ENCODE measurements at places on chromosomes 13 and 19. TPM values are rescaled to one million over a fixed set of nuclear protein-coding genes. Genes with fewer than 3 reads are reported as not detected.

NAA16 gene
- 7.6 TPM for total RNA-seq

LILRA1 gene
- total RNA-seq: not detected

EPSTI1 gene
- total RNA-seq: 0.20 TPM

ZNF730 gene
- total RNA-seq: not detected

GJB2 gene
- 0.68 TPM for total RNA-seq

LIN37 gene
- total RNA-seq: 28.5 TPM

DACH1 gene
- total RNA-seq: not detected

MISP gene
- 86.2 TPM for total RNA-seq

Measured in A549 treated with Mapracorat at 1 μM for 4 hours (cell line).